CD14-positive monocyte (primary cell): ENCODE measurements at places on chromosomes 7 and 10. TPM values are rescaled to one million over a fixed set of nuclear protein-coding genes. Genes with fewer than 3 reads are reported as not detected.

DNA sequence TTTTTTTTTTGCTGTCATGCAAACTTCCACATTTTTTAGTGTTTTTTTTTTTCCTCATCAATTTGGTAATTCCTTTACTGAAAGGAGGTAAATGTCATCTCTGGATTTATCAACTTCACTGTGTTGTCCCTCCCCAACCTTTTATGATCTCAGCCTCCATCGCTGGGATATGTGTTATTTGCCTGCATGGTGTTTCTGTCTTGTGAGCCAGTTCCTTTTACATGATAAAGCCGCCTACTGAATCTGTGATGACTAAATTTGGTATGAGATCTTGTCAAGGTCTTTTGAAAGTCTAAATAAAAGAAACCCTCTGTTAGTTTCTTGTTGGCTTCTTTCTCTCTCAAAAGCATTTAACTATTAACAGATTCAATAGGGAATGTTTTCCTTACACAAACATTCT is 39.3 kb downstream of the TAS2R41 start:
- H3K36me3 ChIP-seq = peaks cover 24% of the 10 kb centered on the region
- no peaks in the 10 kb centered on the region for H3K27me3 ChIP-seq
- no peak overlapping the region for H3K27ac ChIP-seq
- H3K4me1 ChIP-seq = no peaks in the 10 kb centered on the region

The CYP26A1 gene
- not detected for polyA plus RNA-seq

- H3K4me1 ChIP-seq = peaks cover 6% of the 10 kb centered on the region
- no peaks in the 10 kb centered on the region for H3K36me3 ChIP-seq
- H3K27ac ChIP-seq = no peak overlapping the region
- no peak for DNase-seq
Measured at GRCh38 chr10:112517451-112517862, 70.4 kb downstream of the VTI1A start.

- peaks cover 26% of the 10 kb centered on the region for H3K27me3 ChIP-seq
- H3K4me3 ChIP-seq = no peak overlapping the region
- H3K36me3 ChIP-seq = no peaks in the 10 kb centered on the region
- H3K27ac ChIP-seq = no peak overlapping the region
Measured at GRCh38 chr7:5296611-5297226, 14.0 kb downstream of the SLC29A4 start.

The CYP3A4 gene
- not detected for polyA plus RNA-seq

- DNase-seq = no peak
- no peak overlapping the region for H3K27ac ChIP-seq
- H3K4me1 ChIP-seq = no peaks in the 10 kb centered on the region
- H3K27me3 ChIP-seq = no peaks in the 10 kb centered on the region
- H3K4me3 ChIP-seq = no peak overlapping the region
Measured at GRCh38 chr10:121576139-121576538, 22.1 kb downstream of the FGFR2 start.

DNA sequence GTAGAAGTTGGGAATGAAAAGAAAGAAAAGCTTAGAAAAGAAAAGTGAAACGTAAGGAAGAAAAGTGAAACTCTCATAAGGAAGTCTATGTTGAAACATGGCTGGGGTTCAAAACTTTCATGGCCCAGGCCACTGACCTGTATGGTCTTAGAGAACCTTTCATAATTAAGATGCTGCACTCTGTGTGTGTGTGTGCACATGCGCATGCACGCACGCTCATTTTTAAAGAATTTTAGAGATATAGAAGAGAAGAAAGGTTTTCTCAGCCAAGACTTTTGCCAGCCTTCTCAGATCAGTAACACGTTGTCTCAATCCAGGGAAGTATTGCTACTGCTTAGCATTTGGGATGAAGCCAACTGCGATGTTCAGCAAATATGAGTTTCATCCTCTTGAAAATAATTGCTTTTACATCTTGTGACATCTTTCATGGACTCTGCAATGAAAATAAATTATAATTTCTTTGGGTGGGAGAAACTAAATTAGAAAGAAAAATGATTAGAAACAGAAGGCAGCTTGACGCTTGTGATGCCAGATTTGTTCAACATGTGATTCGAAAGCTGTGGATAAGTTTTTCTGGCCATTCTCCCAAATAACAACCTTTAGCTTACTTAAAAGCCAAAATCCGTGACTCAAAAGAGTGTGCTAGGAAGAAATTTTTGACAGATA is 16.2 kb upstream of the SLC26A4 start:
- no peaks in the 10 kb centered on the region for H3K36me3 ChIP-seq
- H3K4me3 ChIP-seq = no peak overlapping the region
- DNase-seq = no peak
- peaks cover 7% of the 10 kb centered on the region for H3K4me1 ChIP-seq
- H3K27me3 ChIP-seq = no peaks in the 10 kb centered on the region
- no peak overlapping the region for H3K27ac ChIP-seq

DNA sequence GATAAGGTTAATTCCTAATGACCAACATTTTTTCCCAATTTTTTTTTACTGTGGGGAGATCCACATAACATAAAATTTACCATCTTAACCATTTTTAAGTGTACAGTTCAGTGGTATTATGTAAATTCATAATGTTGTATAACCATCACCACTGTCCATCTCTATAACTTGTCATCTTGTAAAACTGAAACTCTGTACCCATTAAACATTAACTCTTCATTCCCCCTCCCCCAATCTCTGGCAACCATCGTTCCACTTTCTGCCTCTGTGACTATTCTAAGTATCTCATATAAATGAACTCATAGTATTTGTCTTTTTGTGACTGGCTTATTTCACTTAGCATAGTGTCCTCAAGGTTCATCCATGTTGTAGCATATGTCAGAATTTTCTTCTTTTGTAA is 46.0 kb upstream of the HPS1 start:
- no peaks in the 10 kb centered on the region for H3K36me3 ChIP-seq
- no peak overlapping the region for H3K4me3 ChIP-seq
- H3K4me1 ChIP-seq = no peaks in the 10 kb centered on the region
- H3K27me3 ChIP-seq = no peaks in the 10 kb centered on the region
- H3K27ac ChIP-seq = no peak overlapping the region

DNA sequence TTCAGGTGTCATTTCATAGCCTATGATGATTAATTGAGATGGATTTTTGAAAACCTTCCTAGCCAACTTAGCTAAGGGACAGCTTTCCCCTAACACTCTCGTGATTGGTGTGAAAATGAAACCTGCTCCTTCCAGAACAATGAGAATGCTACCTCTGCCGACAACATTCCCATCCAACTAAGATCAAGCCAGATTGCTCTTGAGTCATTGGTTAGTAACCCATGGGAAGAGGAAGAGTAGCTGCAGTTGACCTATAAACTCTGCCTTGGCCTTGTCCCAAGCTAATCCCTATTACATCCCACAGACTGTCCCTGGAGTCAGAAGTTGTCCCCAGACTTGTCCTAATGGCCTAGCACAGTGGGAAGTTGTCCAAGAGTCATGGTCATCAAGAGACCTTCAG is 80.5 kb upstream of the SVIL start:
- no peaks in the 10 kb centered on the region for H3K27me3 ChIP-seq
- H3K27ac ChIP-seq = no peak overlapping the region
- no peaks in the 10 kb centered on the region for H3K4me1 ChIP-seq
- no peak for DNase-seq
- no peak overlapping the region for H3K4me3 ChIP-seq
- no peaks in the 10 kb centered on the region for H3K36me3 ChIP-seq

DNA sequence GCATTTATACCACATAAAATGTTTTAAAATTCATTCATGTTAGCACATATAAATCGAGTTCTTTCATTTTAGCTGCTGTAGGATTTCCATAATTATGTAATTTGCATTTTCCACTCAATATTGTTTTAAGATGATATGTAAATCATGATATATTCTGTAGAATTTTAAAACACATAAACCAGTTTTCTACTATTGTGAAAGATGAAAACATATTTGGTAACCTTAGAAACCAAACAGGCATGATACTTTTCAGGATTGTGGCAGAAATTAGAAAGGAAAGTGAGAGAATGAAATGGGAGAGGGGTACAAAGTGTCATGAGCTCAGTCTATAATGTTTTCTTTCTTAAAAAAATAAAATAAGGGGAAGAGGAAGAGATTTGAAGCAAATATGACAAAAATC is 269.3 kb downstream of the PPP1R3A start:
- H3K27ac ChIP-seq = no peak overlapping the region
- H3K4me3 ChIP-seq = no peak overlapping the region
- no peaks in the 10 kb centered on the region for H3K36me3 ChIP-seq
- no peaks in the 10 kb centered on the region for H3K27me3 ChIP-seq
- no peak for DNase-seq

The COL13A1 gene
- not detected in 2 replicates for polyA plus RNA-seq

The GRID2IP gene
- not detected for polyA plus RNA-seq

GRCh38 chr10:30185916-30186315 is 126.5 kb upstream of the JCAD start:
- no peaks in the 10 kb centered on the region for H3K36me3 ChIP-seq
- DNase-seq = no peak
- H3K4me3 ChIP-seq = no peak overlapping the region
- no peak overlapping the region for H3K27ac ChIP-seq
- H3K27me3 ChIP-seq = no peaks in the 10 kb centered on the region

GRCh38 chr7:158649279-158649678 is 55.3 kb downstream of the NCAPG2 start:
- no peaks in the 10 kb centered on the region for H3K27me3 ChIP-seq
- H3K4me3 ChIP-seq = no peak overlapping the region
- H3K4me1 ChIP-seq = no peaks in the 10 kb centered on the region

DNA sequence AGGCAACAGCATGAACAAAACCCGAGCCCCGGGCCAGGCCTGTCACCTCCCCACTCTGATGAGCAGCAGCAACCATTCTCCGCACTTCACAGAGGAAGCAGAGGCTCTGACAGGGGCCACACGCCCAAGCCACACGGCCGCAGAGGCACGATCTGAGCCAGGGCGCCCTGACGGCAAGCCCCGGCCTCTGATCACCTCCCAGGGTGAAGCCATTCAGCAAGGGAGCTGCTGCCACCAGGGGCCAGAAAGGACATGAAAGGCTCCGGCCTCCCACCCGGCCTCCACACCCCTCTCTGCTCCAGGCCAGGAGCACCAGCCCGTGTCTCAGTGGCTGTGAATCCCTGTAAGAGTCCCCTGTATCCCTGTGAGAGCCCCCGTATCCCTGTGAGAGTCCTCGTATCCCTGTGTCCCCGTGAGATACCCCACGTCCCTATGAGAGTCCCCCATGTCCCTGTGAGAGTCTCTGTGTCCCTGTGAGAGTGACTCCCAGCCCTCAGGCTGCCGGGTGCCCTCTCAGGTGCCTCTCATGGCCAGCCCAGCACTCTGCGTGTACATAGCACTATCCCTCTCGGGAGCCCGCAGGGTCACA is 187.8 kb downstream of the MAD1L1 start:
- H3K4me3 ChIP-seq = no peak overlapping the region
- peaks cover 26% of the 10 kb centered on the region for H3K36me3 ChIP-seq
- H3K4me1 ChIP-seq = no peaks in the 10 kb centered on the region
- no peak for DNase-seq
- no peaks in the 10 kb centered on the region for H3K27me3 ChIP-seq

The EMX2 gene
- polyA plus RNA-seq = not detected

- DNase-seq = no peak
- H3K36me3 ChIP-seq = no peaks in the 10 kb centered on the region
- no peaks in the 10 kb centered on the region for H3K4me1 ChIP-seq
- H3K4me3 ChIP-seq = no peak overlapping the region
Measured at GRCh38 chr7:155886391-155887173, 74.3 kb upstream of the SHH start.

- H3K27me3 ChIP-seq = no peaks in the 10 kb centered on the region
- H3K4me1 ChIP-seq = peaks cover 17% of the 10 kb centered on the region
- H3K36me3 ChIP-seq = no peaks in the 10 kb centered on the region
- DNase-seq = no peak
Measured at GRCh38 chr10:82943142-82943541, 1068.1 kb downstream of the NRG3 start.

The TAS2R5 gene
- not detected for polyA plus RNA-seq

The PROSER2 gene
- polyA plus RNA-seq = 1.1 and 1.2 TPM in 2 replicates

DNA sequence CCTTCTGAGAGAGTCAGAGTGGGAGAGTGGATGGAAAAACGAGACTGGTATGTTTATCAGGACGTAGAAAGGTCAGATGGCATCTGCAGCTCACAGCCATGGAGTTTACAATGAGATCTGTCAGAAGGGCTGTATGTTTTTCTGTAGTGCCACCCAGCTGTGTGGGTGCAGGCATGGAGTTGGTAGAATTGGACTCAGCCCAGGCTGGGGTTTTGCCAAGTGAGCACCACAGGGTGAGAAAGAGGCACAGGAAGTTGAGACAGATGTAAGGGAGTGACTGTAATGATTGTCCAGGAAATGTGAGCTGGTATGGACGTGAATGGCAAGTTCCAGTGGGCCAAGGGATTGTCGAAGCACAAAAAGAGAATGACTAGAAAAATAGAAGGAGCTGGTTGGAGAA is 9.1 kb upstream of the ZYX start:
- no peaks in the 10 kb centered on the region for H3K27me3 ChIP-seq
- H3K27ac ChIP-seq = peak overlapping the region; percentile 36
- peaks cover 58% of the 10 kb centered on the region for H3K4me1 ChIP-seq
- DNase-seq = peak; percentile 77

The CTBP2 gene
- 81.1 and 87.1 TPM in 2 replicates for polyA plus RNA-seq
